Adrenal gland (tissue), 19 donors: ENCODE measurements at places on chromosomes 2 and 18. TPM values are rescaled to one million over a fixed set of nuclear protein-coding genes. Genes with fewer than 3 reads are reported as not detected.
A peak's percentile ranks its signal among the peaks of the same experiment; 100 is the strongest.

DNA sequence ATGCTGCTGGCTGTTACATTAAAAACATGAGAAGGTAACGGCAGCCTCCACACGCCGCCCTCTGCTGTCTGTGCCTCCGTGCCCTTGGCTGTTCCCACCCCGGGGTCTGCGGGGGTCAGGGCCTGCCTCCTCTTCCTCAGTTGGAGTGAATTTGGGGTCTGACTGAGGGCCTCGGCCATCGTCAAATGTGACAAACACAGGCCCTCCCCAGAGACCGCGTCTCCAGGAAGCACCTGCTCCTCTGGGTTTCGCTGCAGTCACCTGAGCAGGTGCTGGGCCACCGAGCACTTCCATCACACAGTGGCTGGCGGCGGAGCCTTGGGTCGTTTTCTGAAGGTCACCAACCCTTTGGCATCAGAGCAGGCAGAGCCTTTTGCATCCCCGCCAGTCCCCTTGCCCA, 70.9 kb downstream of the NFATC1 start:
- no peak for DNase-seq

- no peak for DNase-seq
These were observed 13.5 kb upstream of the NTSR2 start for GRCh38 chr2:11683476-11683875.

- peak; percentile 89 for DNase-seq
These were observed 28.9 kb downstream of the IL1R2 start for GRCh38 chr2:102020596-102021170.

- DNase-seq = no peak
These were observed 129.7 kb downstream of the MYCN start for GRCh38 chr2:16069933-16070647.

DNA sequence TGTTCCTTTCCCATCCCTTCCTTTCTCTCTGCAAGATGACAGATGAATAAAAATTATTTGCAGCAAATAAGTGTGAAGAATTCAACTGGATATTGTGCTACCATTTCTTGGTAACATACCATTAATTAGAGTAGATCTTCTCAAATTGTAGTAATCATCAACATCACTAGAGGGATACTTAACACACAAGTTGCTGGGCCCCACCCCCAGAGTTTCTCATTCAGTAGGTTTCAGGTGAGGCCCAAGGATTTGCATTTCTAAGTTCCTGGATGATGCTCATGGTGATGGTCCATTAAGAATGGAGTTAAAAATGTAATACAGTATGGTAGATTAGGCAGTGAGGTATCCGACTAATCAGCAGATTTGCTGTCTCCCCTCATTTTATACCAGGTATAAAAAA, 594.0 kb downstream of the ERBB4 start:
- no peak for DNase-seq

GRCh38 chr2:192675681-192676080, 480.9 kb upstream of the TMEFF2 start:
- DNase-seq = no peak

- no peak for DNase-seq
These were observed 193.0 kb upstream of the RGPD4 start for GRCh38 chr2:107633580-107634147.

GRCh38 chr2:165572151-165572550, 102.7 kb downstream of the CSRNP3 start:
- DNase-seq = no peak

DNA sequence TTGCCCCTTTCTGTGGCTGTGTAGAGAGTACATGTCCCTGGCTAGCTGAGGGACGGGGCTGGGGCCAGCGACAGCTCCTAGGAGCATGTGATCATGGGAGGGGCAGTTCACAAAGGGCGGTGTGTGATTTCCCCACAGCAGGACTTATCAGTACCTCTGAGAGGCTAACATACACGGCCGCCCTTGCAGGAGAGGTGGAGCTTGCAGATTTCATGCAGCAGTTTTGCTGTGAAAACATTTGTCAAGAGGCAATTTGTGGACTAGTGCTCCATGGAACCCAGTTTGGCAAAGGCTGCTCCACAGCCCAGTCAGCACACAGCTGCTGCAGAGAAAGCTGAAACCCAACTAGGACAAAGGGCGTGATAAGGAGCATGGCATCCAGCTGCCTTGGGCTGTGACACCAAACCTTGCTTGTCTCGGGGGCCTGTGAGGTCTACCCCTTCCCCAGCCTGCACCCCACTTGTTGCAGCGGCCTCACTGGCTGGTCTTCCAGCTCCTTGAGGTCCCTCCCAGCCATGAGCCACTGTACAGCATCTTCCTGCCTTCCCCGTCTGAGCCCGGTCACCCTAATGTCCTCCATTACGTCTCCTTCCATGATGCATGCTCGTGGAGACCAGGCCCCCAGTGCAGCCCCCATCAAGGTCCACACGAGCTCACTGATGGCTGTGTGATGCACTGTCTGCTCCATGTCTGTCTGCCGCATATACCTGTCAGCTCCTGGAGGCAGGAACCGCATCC, 121.4 kb upstream of the HDAC4 start:
- no peak for DNase-seq

DNA sequence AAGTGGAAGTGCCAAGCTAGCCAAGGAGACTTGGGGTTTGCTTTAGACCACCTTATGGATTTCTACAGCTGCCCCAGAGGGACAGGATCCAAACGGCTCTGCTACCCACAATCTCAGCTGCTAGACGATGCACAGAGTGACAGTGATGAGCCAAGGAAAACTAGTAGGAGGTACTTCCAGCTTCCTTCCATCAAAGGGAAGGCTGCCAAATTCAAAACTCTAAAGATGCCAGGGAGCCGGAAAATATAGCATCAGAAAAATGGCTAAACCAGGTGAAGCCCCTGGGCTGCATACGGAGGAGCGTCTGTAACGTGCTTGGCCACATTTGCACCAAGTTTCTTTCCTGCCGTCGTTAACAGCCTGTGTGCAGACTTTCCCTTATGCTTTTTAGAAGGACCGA, 245.5 kb upstream of the ZNF521 start:
- no peak for DNase-seq

GRCh38 chr2:219279916-219280516, 850 bp downstream of the DNAJB2 start:
- DNase-seq = no peak

- peak; percentile 70 for DNase-seq
These were observed 6.3 kb downstream of the ANKRD53 start for GRCh38 chr2:70984576-70985282.

- DNase-seq = no peak
These were observed 891.6 kb upstream of the ZEB2 start for GRCh38 chr2:145411493-145411892.

GRCh38 chr2:6878549-6878948, 972 bp downstream of the RSAD2 start:
- no peak for DNase-seq

DNA sequence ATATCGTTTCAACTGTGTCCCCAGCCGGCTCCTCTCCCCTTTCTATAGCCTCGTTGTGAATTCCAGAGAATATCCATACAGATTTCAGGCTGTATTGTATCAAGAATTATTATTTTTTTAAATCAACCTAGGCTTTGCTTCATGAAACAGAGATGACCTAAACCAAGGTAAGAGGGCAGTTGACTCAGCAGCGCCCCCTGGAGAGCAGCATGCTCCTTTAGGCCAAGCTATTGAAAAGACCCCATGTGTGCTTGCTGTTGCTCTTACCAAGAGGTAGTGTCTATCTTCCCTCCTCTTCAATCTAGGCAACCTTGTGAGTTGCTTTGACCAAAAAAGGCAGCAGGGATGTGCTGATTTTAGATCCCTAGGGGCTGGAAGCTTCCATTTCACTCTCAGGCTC, 426.7 kb upstream of the SMIM21 start:
- DNase-seq = no peak

DNA sequence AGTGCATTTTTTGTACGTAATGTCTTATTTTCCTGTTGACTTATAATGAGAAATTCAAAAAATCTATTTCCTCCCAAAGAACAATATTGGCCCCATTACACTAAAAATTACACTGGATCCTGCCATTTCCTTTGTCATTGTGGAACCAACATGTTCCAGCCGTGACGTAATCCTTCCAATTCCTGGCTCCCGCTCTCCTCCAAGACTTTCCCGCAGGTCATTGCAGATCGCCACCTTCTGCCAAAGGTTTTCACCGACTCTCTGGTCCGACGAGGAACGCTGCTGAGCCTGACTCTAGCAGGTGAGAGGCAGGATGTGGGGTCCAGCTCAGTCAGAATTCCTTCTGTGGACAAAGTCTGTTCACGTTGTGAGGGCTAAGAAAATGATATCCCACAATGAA, 38.0 kb downstream of the PTGR3 start:
- peak; percentile 53 for DNase-seq

DNA sequence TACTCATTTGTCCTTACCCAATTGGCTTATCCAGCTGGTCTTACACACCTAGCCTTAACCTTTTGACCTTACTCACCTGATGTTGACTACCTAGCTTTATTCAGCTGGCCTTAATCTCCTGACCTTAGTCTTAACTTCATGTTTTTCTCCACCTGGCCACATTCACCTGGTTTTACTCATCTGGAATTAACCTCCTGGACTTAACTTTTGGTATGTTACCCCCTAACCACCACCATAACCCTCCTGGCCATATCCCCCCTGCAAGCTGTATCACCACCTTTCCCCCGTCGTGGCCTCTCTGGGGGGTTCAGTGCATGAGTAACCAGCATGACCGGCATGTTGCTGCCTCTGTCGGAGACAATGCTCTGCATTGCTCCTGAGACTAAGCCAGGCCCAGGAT, 45.7 kb downstream of the CHRNA1 start:
- no peak for DNase-seq

DNA sequence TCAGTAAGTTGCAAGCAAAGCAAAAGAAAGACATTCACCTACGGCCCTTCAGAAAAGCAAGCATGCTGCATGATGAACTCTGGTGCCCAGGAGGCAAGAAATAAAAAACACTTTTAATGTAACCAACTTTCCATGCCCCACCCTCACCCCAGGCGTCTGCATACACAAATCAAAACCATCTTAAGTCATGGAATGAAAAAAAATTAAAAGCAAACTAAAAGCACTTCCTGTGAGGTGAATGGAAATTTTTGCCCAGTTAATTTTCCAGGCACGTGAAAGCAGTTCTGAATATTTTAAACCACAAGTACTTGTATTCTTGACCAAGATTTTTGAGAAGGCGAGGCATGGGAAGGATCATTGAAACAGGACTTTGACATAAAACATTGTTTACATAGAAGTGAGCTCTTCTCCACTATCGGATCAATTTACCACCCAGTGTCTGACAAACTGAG, 2.5 kb upstream of the ICOS start:
- no peak for DNase-seq

- no peak for DNase-seq
These were observed 290.2 kb downstream of the SOX11 start for GRCh38 chr2:5982193-5982902.

GRCh38 chr2:224219781-224220180, 180.7 kb upstream of the SERPINE2 start:
- DNase-seq = no peak

DNA sequence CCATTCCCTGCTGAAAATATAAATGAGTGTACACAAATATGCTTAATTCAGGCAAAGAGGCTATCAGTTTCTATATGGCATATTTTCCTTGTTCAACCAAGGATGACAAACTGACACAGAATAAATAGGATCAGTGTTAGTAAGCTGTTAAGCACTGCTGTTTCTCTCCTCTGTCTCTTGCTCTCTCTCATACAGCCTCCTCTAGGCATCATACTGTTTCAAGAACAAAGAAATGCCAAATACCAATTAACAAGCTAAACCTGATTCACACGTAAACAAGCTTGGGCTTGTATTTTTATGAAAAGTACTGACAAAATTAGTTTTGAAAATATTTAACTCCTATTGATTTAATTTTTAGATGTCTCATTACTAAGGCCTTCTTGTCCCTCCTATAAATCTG, 1027.2 kb upstream of the ACVR2A start:
- no peak for DNase-seq

The POTEJ gene
- not detected for total RNA-seq

The ACMSD gene
- total RNA-seq = 0.61 TPM

The DSG1 gene
- total RNA-seq = not detected

The SCN2A gene
- 0.72 TPM for total RNA-seq

The DSG2 gene
- total RNA-seq = 2.1 TPM

The POLR1B gene
- 15.7 TPM for total RNA-seq

The TMEM127 gene
- total RNA-seq = 66.7 TPM
